ENCODE measurements at places on chromosomes 2 and 18.

DNA sequence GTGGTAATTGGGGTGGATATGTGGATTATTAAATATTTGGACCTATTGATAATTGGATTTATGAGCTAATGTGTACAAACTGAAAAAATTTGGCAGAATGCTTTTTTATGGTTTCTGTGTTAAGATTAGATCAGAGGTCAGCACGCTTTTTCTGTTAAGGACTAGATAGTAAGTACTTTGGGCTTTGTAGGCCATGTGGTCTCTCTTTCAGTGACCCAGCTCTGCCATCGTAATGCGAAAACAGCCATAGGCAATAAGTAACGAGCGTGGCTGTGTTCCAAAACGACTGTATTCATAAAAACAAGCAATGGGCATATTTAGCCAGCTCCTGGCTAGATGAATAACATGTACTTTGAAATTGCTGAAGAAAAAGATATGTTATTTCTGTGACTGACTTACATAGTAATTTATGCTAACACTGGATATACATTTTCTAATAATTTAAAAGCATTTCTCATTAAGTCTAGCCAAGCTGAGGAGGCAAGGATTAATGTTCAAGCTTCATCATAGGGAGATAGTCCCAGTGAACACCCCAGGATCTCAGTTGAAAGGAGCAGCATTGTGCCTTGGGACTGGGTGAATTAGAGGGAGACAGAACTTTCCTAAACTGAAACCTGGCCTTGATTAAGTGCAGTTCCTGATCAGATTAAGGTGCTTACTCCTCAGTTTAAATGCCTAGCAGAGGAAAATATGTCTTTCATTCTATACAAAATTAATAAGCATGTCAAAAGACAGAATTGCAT, 20.0 kb downstream of the CCDC138 start:
- no peak for DNase-seq

DNA sequence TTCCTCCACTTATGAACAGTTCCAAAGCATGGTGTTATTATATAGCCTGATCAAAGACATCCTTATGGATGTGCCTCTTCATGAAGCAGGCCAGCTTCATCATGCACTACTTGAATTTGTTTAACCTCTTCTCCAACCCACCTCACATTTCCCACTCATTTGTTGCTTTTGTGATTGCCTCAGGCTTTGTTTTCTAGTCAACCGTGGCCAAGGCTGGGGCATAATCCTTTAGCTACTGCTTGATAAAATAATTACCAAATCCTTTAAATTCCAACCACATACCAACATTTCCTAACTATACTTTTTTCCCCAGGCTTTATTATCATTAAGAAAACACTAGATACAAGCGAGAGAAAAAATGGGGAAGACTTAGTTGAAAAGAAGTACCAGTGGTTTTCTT, 39.6 kb upstream of the SCN1A start:
- DNase-seq: peak; percentile 64

- no peak for DNase-seq
Observed at GRCh38 chr2:53842891-53843290, 16.9 kb downstream of the GPR75 start.

GRCh38 chr2:136065907-136066306, 52.0 kb downstream of the CXCR4 start:
- DNase-seq: no peak

DNA sequence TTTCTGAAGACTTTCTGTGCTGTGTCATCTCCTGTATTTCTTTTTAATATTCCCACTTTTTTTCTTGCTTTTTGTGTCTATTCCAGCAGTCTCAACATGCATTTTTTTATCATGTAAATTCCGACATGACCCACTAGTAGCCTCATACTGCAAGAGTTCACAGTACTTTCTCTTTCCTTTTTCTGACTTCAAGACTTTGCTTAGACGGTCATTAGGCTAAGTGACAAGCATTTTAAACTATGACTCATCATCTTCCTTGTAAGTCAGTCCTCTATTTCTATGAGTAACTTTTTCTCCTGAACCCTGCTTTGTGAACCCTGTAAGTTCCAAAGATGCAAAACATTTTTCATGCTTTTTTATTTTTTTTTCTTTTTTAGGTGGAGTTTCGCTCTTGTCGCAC, 381.2 kb downstream of the TXNL1 start:
- peak; percentile 26 for DNase-seq

DNA sequence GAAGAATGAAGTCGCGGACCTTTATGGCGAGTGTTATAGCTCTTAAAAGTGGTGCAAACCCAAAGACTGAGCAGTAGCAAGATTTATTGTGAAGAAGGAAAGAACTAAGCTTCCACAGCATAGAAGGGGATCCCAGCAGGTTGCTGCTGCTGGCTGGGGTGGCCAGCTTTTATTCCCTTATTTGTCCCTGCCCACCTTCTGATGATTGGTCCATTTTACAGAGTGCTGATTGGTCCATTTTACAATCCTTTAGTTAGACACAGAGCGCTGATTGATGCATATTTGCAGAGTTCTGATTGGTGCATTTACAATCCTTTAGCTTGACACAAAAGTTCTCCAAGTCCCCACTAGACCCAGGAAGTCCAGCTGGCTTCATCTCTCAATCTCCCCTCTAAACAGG, 36.3 kb upstream of the EN1 start:
- no peak for DNase-seq

DNA sequence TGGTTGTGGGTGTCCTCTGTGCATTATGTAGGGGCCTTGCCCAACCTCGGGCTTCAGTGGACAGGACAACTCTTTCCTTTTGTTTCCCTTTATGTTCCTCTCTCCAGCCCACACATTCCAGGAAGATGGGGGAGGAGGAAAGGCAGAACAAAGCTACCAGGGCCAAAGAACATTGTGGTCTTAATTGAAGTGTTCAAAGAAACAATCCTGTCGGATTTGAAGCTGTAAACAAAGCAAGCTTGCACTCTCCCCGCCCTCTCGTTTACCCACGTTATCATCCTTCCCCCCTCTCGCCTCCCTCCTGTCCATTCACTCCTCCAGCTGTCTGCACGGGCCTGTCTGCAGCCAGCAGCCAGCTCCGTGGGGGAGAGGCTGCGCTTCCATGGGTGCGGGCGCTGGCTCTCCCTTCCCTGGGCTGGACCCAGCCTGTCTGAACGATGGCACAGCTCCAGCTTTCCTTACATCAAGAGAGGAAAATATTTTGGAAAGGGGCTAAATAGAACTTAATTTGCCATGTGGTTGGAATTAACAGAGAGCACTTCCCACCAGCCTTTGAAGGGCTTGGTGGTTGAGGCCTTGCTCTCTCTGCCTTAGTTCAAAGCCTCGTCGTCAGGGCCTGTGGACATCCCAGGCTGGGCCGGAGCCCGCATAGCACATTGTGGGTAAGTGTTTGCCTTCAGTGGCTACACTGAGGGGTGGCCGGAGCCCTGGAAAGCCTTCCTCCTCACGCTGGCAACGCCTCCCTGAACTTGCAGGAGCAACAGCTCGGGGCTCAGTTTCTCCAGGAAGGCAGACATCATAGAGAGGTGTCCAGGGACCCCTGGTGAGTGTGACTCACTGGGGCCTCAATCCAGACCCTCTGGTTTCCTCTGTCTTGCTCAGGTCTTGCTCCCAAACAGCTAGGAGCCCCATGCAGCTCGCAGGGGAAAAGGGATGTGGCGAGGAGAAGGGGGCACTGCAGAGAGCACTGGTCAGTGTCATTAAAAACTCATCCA, 60.6 kb upstream of the HS6ST1 start:
- peak; percentile 98 for DNase-seq

Measured in amniotic epithelial cell (primary cell).